Left hindlimb (tissue), 1 donor: ENCODE measurements at places on chromosomes 11 and 22.
A peak's percentile ranks its signal among the peaks of the same experiment; 100 is the strongest.

DNA sequence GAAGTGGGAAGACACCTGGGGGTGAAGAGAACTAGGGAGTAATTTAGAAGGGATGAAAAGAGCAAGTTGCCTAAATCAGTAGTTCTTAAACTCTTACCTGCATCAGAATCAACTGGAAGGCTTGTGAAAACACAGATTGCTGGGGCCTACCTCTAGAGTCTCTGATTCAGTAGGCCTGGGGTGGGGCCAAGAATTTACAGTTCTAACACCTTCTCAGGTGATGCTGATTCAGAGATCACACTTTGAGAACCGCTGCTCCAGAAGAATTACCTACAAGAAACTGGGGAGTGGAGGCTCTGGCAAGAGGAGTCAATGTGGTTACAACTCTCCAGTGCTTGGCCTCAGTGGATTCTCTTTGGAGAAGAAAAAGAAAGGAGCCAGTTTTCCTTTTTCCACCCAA is 128.7 kb downstream of the C11orf58 start:
- DNase-seq: no peak

GRCh38 chr22:19167106-19167869 is 11.2 kb downstream of the SLC25A1 start:
- no peak for DNase-seq

DNA sequence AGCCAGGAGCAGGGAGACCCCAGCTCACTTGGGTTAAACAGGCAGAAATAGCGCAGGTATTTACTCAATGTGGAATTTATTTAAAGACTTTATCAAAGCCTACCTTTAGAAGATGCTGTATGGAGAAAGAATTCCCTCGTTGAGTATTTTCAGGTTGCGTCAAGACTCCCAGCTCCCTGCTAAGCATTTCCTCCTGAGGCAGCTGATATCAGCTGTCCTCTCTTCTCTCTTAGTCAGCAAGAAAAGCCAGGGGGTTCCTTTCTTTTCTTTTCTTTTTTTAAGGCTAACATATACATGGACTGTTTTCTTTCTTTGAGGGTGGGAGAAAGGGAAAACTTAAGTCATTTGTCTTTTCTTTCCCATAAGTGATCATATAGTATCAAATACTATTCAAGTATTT is 125.8 kb upstream of the POU2AF2 start:
- no peak for DNase-seq

GRCh38 chr11:14288189-14288935 is 70.6 kb downstream of the RRAS2 start:
- DNase-seq: no peak

- no peak for DNase-seq
Observed at GRCh38 chr22:43118953-43119458, 8.5 kb downstream of the BIK start.

DNA sequence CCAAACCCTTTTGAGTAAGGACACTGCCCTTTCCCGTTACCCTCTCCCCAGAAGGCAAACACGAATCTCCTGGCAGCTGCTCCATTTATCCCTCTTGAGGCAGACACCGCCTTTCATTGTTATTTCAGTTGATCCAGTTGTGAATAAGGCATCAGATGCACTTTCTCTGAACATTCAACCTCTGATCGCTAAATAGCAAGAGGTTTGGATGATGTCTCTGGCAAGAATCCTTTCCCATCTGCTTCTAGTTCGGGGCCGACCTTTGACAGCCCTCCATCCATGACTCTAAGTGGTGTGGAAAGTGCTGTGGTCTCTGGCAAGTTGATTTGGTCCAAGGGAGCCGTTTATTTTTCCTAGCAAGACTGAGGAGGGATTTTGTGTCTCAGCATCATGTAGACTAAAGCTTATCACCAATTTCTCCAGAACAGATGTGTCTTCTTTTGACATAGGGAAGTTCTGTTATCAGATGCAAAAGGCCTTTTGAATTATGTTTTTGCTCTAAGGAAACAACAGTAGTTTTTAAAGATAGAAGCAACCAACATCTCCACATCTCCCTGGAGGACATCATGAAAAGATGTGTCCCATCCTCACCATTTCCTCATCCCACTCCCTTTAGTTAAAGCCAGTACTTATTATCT is 123.6 kb downstream of the CCDC34 start:
- peak; percentile 55 for DNase-seq

GRCh38 chr11:33358150-33358831 is 101.1 kb downstream of the HIPK3 start:
- no peak for DNase-seq

DNA sequence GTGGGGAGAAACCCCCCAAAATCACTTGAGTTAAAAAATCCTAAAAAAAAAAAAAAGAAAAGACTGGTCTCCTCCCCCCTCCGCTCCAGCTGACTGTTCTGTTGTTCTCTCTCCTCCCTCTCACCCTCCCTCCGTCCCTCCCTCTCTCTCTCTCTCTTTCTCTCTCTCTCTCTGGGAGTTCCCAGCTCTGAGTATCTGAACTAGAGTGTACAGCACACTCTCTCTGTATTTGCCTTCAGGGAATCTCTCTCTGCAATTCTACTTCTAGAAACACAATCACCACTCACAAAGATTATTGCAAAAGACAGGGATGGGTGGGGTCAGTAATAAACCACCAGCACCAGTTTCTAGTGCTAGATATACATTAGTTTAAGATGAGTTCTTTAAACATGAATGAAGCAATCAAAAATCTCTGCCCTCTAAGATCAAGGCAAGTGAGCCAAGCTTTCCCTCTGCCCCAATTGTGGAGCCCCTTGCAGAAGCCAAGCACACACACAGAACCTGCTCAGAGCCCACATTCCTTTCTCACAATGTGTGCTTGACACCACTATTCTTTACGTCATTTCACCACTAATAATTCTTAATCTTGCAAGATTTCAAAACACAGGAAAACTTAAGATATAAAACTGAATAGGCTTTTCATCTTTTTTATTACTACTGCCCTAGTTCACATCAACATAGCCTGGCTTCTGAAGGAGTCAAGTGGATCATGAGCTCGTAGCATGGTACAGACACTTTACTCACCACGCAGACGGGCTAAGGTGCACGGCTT is 133.5 kb downstream of the RBFOX2 start:
- DNase-seq: peak; percentile 61

DNA sequence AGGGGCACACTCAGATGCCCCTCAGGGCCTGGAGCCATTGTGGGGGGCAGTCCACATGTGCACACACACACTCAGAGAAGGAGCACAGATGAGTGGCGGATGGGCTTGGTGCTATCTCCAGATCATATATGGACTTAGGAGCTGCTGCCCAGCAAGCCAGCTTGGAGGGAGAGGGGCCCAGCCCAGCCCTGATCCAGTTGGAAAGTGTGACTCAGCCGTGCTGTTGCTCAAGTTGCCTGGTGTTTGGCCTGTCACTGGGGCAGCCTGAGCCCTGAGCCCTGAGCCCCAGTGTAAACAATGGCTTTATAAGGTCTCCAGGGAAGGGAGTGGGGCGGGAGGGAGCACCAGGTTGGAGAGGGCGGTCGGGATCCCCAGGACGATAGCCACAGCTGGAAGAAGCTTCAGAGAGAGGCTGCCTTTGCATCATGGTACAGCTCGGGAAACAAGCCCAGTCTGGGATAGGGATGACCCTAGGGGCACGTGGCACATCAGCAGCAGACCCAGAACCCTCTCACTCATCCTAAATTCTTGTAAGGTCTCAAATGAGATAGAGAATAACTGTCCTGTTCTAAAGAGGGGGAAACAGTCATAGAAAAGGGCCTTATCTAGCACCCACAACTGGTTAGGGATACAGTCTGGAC is 4.8 kb downstream of the SELENOM start:
- peak; percentile 34 for DNase-seq

- DNase-seq: peak; percentile 63
Observed at GRCh38 chr11:12862696-12863469, 146.2 kb upstream of the RASSF10 start.
